ENCODE measurements at places on chromosomes 4 and X.

DNA sequence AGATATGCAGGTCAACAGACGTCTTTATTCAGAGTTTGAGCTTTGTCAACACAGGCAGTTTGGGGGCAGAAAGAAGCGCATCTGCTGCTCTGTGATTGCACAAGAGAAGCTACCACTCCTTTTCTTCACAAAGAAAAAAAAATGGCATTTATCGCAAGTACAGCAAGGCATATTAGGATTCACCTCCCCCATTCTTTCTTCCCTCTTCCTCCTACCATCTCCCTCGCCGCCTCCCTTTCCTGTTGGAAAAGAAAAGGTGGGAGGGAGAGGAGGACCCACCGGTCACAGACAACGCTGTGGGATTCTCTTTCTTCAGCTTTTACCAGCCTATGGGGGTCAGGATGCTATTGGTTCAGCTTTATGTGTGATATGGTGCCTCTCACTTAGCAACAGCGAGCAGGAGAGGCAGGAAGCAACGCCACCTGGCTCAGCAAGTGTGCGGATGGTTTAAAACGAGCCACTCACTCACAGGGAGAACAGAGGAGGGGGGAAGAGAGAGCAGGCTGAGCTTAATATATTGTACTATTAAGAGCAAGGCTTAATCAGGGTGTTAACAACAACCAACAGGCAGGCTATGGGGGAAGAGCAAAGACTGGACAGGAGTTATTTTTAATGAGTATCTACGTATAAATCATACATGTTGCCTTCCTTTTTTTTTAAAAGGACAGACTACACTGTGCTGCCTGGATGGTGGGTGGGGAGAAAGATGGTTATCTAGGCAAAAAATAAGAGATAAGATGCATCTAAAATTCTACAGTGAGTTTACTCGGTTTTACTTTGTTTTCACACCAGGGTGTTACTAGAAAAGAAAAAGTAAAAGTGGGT is 104.7 kb downstream of the MAML3 start:
- DNase-seq = no peak

DNA sequence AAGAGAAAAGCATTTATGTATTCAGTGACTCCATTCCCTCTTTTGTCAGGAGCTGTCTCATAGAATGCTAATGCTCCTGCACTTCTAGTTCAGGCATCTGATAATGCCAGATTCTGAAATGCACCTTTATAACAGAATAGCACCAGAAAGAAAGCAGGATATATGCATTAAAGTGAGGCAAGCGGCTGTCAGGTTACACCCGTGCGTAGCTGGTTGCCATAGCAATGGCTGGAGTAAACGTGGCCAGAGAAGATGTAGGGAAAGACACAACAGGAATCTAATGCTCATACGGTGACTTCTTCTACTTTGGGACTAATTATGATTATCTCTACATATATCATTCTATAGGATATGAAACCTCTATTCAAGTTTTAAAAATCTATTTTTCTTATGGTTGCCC is 5.9 kb downstream of the EMCN start:
- no peak for DNase-seq

DNA sequence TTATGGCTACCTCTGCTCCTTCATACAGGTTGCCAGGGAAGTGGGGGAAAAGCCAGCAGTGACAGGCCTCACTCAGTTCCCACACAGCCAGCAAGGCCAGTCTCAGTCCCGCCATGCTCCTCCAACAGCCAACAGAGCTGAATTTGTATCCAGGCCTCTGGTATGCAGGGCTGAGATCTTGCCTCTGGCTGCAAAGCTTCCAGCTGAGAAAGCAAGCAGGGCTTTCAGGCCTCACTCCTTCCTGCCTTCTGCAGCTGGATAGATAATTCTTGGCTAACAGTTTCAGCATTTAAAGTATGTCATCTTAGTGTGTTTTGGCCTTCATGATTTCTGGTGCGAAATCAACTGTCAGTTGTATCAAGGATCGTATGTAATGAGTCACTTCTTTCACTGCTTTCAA is 103.6 kb downstream of the GNL3L start:
- DNase-seq = no peak

DNA sequence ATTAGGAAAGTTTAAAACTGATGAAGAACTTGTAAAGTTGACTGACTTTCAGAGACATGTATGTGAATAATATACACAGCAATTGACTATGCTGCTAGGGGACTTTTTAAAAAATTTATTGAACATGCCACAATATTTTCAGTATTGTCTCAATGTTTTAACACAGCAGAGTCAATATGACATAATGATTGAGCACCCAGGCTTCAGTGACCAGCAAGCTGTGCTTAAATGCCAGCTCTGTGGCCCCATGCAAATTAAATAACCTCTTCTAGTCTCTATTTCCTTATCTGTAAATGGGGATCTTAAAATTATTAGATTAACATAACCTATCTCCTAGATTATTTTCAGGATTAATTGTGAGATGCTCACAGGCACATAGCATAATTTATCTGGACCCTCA is 56.8 kb upstream of the TXK start:
- no peak for DNase-seq

DNA sequence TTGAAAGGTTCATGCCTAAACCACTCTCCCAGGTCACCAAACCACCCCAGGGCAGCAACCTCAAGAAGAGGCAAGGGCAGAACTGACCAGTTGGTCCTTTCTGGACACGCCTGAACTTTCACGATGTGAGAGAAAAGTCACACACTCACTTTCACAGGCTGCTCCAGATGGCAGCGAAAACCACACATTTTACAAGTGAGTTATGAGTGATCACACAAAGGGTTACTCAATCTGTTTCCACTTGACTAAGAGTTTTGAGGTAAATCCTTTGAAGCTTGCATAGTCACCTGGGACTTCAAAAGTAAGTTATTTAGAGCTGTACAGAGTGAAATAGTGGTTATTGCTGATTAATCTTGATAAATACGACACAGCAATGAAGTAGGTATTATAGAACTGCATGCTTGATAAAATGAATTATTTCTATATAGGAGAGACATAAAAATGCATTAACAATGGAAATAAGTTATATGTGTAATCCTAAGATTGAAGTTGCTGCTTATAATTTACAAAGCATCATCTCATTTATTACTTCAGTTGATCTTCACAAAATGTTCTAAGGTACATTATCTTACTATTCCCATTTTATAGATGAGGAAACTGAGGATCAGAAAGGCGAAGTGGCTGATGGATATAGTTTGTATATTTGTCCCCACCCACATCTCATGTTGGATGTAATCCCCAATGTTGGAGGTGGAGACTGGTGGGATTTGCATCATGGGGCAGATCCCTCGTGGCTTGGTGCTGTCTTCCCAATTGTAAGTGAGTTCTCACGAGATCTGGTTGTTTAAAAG is 103.0 kb upstream of the KLF3 start:
- DNase-seq = no peak

DNA sequence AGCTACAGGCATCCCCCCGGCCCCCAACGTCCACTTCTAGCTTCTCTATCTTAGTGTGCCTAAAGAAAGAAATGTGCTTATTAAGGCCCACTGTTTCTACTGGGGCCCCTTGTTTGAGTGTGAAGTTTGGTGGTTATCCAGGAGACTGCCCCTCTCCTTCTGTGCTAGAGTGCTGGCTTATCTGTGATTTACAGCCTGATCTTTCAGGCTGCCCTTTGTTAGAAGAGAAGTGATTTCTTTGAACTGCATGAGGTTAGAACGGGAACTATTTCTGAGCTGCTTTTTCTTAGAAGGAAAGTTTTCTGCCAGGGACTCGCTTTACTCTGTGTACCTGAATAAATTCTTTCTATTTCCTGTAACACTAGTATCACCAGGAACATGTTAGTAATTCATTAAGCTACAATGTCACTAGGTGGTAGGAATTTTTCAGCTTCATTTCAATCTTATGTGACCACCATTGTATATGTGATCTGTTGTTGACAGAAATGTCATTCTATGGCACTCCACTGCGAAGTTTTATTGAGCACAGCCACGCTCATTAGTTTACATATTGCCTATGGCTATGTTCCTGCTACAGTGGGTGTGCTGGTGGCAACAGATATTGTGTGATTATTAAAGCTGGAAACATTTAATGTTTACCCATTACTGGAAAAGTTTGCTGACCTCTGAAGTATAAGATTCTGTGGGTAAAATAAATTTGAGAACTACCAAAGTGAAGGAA is 193.8 kb upstream of the CXorf51B start:
- DNase-seq = no peak

DNA sequence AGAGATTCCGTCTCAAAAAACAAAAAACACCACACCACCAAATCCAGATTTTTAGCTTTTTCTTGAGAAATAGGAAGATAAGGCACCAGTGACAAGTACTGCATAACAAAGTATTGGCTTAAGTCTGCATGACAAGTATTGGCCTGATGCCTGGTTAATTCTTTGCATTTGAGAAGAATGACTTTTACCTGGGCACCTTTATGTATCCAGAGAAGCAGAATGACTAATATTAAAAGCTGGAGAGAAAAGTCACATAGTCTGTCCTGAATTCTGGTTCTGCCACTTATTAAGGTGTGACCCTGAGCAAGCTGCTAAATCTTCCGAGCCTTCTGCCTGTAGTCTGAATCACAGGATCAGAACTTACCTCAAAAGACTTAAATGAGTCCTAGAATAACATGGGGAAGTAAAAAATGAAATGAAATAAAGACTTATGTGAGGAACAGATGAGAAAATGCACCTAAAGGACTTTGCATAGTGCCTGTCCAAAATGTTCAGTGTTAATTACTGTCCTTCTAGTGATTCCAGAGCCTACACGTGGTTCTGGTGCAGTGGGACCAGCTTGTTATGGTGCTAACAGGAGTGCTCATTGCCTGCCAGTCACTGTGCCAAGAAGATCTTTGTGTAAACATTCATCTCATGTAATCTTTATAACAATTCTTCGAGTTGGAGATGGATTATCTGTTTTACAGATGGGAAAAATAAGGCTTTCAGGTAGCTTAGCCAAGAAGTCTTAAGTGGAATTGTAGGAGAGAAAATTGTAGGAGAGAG is 31.6 kb downstream of the UGDH start:
- DNase-seq = no peak

Measured in memory B cell (primary cell).